Stimulated activated CD8-positive, alpha-beta memory T cell treated with anti-CD3 and anti-CD28 coated beads, Interleukin-4, amount 100 ng/mL, for 4 hours (primary cell): ENCODE measurements at places on chromosomes 3 and 15.

- no peak for DNase-seq
Measured at GRCh38 chr15:57215326-57215725, 161.0 kb upstream of the CGNL1 start.

- DNase-seq, result no peak
Measured at GRCh38 chr3:37030588-37030987, 37.3 kb downstream of the MLH1 start.

GRCh38 chr15:96344706-96345559, 14.4 kb downstream of the NR2F2 start:
- no peak for DNase-seq

DNA sequence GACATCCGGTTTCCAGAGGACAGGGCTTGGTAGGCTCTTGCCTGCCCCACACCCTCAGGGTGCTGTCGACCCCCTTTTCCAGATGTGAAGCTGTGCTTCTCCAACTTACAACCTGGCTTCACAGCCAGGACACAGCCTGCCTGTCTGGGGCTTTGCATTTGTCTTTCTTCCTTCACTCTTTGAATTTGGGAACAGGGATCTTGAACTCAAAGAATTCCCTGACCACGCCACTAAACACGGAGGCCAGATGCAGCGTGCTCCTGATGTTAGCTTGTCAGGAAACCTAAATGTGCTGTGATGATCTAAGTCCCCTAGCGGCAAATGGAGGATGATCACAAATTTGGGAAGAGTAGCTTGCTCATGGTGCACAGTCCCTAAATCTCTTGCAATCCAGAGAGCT, 244.8 kb upstream of the RGMA start:
- DNase-seq, result no peak

GRCh38 chr15:90239371-90239770, 5.4 kb downstream of the GDPGP1 start:
- no peak for DNase-seq

- DNase-seq, result no peak
Measured at GRCh38 chr15:92494806-92495336, 101.2 kb downstream of the ST8SIA2 start.

GRCh38 chr15:66845266-66845785, 143.3 kb downstream of the SMAD6 start:
- DNase-seq, result no peak

DNA sequence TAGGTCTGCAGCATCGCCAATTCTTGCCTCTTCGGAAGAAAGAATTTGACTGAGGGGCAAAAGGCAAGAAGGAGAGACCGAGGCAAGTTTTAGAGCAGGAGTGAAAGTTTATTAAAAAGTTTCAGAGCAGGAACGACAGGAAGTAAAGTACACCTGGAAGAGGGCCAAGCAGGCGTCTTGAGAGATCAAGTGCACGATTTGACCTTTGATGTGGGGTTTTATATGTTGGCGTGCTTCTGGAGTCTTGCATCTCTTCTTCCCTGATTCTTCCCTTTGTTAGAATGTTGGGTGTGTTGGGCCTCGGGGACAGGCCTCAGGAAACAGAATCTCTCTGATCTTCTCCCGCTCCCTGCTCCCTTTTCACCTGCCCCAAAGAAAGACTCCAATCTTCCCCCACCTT, 40.6 kb upstream of the FLNB start:
- no peak for DNase-seq

DNA sequence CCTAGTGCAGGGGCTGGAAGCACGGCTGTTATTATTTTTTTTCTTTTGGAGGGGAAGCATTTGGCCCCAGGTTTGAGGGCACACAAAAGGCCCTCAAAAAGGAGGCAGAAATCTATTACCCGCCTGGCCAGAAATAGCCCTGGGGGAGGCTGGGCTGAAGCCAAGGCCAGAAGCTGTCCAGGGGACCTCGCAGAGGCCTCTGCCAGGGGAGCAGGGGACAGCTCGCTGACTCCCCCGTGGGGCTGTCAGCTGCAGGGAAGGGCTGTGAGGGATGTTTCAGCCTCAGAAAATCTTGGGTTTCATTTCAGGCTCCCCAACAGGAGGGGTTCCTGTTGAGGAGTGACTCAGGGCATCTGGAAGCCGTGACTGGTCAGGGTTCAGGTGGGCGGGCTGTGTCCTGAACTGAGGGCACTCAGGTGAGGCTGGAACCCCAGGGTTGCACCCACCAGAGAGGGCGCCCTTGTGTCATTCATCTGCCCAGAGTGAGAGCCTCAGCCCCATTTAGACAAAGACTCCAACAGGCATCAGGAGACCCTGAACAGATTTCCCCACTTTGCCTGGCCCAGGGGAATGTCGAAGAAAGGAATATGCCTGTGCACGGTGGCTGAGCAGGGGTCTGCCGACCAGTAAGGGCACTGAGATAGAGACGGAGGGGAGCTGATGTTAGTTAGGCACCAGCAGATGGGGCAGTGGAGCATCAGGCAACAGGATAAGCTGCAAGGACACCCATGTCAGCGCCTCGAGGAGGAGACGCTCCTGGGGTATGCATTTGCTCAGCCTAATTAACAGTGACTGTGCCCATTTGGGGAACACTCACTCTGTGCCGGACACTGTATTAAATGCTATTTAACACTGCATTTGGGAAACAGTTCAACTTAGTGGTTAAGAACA, 43.5 kb upstream of the SLC6A11 start:
- DNase-seq, result no peak

DNA sequence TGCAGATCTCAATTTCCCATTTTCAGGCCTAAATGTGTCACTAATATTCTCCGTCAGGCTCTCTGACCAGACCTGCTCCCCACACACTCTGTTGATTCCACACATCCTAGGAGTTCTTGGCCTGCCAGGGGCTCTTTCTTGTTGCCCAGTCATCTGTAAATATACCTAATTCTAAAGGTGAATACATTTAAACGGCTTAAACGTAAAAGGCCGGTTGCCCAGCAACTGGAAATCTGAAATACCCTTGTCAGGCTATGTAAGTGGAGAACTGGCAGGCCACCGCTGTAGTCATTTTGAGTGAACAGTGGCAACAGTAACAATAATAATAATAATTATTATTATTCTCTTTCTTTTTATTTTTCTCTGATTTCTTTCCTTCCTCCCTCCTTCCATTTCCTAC, 302.7 kb downstream of the AGBL1 start:
- DNase-seq, result no peak

DNA sequence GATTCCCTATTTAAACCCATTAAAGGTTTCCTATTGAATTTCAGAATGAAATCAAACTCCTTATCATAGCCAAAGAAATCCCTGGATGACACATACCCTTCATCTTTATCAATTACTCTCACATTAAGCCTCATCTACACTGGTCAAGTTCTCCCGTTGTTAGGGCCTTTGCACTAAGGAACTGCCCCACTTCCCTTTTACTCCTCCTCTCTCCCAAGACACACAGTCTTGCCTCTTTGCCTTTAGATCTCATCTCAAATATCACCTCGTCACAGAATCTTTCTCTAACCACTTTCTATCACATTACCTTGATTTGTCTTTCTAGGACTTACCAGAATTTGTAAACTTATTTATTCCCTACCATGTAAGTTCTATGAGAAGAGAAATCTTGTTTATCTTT, 117.6 kb downstream of the TMCC1 start:
- no peak for DNase-seq

- DNase-seq, result no peak
Measured at GRCh38 chr3:171165499-171165921, 139.0 kb upstream of the SLC2A2 start.

DNA sequence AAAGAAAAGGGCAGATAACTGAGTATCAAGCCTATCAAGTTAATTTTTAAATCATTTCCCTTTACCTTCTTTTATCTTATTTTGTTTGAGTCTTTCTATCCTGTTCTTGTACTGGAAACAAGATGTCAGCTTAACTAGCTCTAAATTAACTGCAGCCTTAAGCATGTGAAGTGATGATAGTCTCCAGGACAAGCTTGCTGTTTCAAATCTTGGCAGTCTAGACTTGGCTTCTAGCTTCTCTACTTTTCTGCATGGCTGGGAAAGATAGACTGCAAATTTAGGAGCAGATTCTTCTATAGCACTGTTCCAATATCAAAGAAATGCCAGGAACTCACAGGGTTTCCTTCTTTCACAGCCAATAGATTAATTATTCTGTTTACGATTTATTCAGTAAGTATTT, 1034.4 kb downstream of the TUSC7 start:
- DNase-seq, result no peak

DNA sequence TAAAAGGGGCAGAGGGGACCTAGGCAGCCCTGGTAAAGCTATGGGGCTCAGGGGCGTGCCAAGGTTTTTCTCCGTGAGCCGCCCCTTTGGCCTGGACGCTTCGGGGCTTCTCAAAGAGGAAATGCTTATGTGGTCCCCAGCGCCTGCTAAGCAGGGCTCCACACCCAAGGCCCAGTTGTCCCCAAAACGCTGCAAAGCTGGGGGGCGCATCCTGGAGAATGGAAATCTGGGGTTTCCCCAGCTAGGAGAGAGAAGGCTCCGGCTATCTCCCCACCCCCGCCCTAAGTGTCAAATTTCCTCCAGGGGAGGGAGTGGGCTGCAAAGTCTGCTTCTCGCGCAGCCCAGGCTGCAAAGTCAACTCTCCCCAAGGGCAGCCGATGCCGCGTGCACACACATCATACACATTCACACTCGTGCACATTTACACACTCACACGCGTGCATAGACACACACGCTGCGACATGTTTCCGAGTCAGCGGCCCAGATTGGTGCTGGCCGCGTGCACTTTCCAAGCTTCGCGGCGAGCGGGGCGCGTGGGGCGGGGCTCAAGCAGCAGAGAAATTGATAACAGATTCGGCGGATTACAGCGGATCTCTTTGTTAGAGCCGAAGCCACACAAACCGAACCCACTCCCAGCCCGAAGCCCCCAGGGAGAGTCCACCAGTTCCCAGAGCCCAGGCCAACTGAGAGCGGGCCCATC, 4.5 kb downstream of the WNT5A start:
- no peak for DNase-seq

DNA sequence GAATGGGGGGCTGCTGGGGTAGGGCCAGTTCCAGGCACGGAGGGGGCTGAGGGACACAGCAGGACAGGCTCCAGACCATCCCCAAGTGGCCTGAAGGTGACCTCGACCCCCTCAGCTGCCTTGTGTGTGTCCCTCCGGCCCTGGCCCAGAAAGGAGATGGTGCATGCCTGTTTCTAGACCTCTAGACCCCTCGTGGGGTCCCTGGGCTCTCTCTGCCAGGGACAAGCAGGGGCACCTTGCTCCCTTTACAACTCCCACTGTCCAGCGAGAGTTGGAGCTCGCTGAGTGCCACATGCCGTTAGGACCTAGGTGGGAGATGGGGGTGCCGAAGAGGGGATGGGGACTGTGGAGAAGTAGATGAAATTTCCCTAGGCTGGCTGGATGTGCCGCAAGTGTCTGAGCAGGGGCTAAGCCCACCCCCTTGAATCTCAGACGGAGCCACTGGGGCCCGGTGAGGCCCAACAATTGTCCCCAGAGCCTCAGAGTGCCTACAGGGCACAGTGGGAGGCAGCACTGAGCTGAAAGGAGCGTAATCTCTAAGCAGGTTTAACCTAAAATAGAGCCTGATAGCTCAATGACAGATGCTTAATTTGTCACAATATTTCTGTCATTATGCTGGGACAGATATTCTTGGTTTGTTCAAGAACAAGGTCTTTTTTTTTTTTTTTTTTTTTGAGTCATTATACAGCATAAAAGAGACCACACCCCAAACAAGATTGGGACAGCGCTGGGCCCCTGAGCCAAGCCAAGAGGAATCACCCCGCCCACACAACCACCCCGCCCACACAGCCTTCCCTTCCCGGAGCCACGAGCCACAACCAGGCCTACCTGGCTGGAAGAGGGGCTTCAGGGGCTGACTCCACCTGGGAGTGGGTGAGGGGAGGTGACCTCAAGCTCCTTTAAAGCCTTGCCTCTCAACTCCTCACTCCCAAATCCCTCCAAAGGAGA, 23.6 kb upstream of the KLF13 start:
- no peak for DNase-seq

DNA sequence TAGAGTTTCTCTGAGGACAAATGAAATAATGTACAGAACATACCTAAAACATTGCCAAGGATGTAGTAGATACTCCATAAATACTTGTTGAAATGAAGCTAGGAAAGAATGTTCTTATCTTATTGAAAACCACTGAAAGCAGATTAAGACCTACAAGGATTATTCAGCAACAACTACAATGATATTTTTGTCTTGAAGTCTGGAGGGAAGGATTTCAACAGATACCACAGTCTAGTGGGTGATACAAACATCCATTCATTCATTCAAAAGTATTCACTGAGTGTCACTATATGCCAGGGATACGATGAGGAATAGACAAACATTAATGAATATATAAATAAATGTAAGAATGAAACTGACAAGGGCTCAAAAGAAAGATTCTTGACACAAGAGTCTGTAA, 74.7 kb upstream of the THBS1 start:
- DNase-seq, result no peak

- no peak for DNase-seq
Measured at GRCh38 chr15:32042269-32042972, 12.1 kb downstream of the CHRNA7 start.

DNA sequence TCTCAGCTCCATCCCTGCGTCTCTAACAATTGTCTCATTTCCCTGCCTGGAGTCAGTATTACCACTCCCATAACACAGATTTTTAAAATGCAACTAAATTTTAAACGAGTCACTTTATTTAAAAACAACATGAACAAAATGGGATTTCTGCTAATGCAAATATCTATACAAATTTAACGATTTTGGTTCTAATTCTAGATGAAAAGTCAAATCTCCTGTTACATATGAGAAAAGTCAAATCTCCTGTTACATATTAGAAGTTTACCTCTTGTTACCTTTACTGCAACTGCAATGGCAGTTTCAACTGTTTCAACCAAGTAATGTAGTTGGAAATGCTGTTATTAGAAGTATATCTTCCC, 578 bp upstream of the RPL39L start:
- no peak for DNase-seq

GRCh38 chr3:152737021-152737908, 97.7 kb upstream of the P2RY1 start:
- DNase-seq, result no peak

GRCh38 chr3:52524752-52525679, 8.6 kb downstream of the NT5DC2 start:
- no peak for DNase-seq
